ENCODE measurements at places on chromosomes 13 and 19.

DNA sequence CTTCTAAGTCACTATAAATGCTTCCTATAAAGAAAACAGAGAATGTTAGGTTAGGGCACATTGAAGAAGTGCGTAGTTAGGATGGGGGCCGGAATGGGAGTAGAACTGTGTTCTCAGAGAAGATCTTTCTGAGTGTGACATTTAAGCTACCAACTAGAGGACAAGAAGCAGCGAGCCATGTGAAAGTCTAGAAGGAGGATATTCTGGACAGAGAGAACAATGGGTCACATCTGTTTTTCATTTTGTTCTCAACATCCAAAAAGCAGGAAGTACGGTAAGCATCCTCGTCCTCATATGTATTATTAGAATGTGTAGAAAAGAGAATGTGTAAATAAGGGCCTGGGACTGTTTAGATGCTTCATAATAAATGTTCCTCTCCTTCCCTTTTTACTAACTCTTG is 44.5 kb upstream of the PARP4 start:
- DNase-seq: no peak

GRCh38 chr13:79386125-79386826 is 19.8 kb downstream of the RBM26 start:
- DNase-seq: no peak

DNA sequence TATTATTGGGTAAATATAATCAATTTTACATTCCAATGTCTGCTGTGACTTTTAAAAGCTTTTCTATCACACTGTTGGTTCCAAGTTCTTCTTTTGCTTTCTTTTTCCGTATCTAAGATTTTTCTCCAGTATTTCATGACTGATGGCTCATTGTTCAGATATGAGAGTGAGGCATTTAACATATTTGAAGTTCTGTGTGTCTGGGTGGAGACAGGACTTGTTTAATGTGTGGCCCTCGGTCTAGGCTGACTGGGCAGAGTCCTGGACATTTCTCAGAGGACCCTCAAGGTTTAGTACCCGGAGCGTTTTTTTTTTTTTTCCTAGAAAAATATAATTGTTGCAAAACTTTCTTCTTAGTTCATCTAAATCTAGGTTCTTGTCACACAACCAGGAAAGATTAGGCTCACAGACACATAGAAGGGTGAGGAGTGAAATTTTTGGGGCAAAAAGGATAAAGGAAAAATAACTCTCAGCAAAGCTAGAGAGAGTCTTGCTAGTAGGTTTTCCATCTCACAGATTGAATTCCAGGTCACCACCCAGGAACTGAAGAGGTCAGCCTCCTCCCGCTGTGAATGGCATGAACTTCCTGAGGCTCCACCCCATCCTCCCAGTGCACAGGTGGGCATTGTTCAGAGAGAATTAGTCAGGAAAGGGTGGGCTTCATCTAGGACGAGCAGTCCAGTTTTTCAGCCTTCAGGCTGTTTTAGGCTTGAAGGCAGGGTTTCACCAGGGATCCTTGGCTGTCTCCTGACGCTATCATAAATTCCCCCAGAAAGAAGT is 1002.4 kb upstream of the PCDH9 start:
- no peak for DNase-seq

- no peak for DNase-seq
Measured at GRCh38 chr13:46320821-46321220, 66.2 kb downstream of the RUBCNL start.

DNA sequence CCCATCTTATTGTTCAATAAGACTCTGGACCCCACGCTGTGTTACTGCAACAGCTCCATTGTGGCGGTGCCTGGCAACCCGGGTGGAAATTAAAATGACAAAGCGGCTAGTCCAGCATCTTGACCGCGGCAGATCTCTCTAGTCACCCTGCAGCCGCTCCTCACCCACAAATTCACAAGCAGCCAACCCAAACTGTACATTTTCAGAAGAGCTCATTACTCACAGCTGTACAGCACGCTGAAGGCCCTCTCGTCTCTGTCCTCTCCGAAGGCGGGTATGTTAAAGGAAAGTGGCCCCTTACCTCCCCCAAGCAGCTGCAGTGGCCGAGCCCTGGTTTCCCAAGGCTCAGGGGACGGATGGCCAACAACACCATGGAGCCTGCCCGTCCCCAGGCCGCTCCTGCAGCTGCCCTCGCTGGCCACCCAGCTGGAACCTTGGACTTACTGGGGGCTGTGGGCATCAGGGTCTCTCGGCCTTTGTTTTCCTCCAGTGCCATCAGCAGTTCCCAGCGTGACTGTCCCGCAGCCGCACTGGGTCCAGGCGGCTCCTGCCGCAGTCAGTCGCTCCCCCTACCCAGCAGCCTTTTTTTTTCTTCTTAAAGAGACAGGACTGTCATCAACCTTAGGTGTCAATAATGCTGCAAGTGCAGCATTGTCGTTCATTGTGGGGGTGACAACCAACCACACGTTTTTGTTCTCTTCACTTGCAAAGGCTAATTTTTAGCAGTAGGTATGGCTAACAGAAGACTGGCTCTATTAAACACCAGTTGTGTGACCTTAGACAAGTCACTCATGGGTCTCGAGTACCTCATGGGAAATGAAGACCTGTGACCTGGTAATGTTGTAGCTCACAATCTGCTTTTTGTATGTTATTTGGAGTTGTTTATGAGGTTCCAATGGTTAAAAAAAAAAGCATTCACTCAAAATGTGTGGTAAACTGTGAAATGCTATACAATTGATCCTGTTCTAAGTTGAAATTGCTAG is at the start of gene SACS:
SACS (minus strand) TSS at position 532 of the 983 bp plus-strand sequence. CDS start 22,463 bp downstream, outside the sequence.
- DNase-seq: no peak

DNA sequence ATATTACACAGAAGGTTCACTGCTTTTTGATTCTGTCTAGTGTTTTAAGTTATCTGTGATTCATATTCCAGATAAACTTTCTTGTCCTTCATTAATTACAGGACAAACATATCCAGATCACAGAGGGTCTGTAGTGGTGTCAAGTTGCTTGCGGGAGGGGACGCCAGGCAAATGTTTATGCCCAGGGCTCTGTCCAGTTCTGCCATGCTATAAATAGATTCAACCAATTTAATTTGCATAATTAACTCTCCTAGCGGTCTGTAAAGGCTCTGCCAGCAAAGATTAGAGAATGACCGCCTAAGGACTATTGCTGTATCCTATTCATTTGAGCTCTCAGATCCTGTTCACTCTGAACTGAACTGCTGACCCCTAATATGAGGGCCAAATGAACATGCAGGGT is 59.7 kb upstream of the TRPC4 start:
- DNase-seq: no peak

DNA sequence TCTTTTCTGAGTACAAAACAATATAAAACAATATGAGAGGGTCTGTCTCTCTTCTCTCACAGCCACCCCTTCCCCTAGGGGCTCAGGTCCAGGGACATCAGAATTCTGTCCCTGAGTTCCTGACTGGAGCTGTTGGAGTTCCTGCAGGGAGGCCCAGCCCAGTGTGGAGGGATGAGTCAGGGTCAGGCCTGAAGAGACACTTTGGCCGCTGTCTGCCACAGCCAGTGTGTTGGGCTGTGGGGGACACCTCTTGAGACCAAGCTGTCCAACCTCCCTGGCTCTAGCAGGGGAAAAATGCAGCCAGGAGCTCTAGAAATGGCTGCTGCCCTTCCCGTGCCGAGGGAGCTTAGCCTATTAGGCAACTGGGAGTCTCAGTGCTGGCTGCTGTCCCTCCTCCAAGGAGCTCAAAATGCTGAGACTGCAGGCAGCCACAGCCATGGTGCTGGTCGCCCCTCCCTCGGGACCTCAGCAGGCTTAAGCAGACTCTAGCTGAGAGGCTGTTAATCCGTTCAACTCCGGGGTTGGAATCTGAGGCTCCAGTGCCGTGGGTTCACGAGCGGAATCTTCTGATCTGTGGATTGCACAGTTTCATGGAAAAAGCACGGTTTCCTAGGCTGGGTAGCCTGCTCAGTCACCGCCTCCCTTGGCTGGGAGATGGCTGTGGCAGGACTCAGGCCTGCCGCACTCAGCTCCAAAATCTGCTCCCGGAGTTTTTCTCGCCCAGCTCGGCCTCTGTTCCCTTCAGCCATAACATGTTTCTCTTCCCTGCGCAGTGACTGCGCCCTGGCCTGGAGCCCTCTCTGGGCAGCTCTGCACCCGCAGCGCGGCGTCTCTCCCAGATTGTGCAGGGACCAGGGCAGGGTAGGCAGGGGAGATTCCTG is 3.8 kb upstream of the ZNF626 start:
- DNase-seq: no peak

Data from AG04450 (cell line).